ENCODE measurements at places on chromosomes 1 and 21. TPM values are rescaled to one million over a fixed set of nuclear protein-coding genes. Genes with fewer than 3 reads are reported as not detected.

Gene S100A3
- total RNA-seq: 2.3 TPM

DNA sequence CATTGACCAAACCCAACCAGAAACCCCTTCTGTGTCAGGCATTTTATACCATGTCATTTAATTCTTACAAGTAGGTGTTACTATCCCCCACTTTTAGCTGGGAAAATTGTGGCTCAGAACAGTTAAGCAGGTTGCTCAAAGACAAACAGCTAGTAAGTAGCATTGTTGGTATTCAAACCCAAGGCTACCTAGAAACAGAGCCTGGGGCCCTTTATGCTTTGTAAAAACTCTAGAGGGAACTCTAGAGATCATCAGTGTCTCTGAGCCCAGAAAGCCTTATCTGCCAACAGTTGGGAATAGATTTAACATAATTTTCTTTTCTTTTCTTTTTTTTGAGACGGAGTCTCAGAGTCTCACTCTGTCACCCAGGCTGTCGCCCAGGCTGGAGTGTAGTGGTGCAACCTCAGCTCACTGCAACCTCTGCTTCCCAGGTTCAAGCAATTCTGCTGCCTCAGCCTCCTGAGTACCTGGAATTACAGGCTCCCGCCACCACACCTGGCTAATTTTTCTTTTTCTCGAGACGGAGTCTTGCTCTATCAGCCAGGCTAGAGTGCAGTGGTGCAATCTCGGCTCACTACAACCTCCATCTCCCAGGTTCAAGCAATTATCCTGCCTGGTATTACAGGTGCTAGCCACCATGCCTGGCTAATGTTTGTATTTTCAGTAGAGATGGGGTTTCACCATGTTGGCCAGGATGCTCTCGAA is 48.5 kb upstream of the OSBPL9 start:
- no peaks in the 10 kb centered on the region for H3K27me3 ChIP-seq
- H3K4me1 ChIP-seq: peaks cover 8% of the 10 kb centered on the region
- DNase-seq: no peak
- no peak overlapping the region for H3K4me3 ChIP-seq

DNA sequence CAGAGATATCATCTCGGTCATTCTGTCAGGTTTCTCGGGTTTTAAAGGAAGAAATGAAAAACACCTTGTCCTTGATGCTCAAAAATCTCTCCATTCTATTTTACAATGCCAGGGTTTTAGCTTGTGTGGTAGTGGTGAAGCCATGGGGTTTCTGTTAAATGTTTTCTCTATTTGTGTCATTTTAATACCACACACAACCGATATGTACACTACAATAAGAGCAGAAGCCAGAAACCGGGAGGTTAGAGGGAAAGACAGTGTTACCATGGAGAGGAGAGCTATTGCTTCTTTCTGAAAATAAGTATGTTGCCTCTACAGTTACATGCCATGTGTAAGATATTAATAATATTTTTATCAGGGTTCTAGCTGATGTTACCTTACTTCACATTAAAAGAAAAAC is 2.8 kb downstream of the SLC35D1 start:
- H3K27ac ChIP-seq: no peak overlapping the region
- H3K27me3 ChIP-seq: no peaks in the 10 kb centered on the region
- no peak for DNase-seq
- H3K4me3 ChIP-seq: peak overlapping the region; percentile 31
- H3K36me3 ChIP-seq: peaks cover 2% of the 10 kb centered on the region

Gene REN
- total RNA-seq: not detected

- H3K4me3 ChIP-seq: no peak overlapping the region
- H3K4me1 ChIP-seq: no peaks in the 10 kb centered on the region
- no peaks in the 10 kb centered on the region for H3K27me3 ChIP-seq
- DNase-seq: no peak
- no peak overlapping the region for H3K27ac ChIP-seq
These were observed 24.7 kb downstream of the TNFRSF9 start for GRCh38 chr1:7915826-7916500.

- H3K27ac ChIP-seq: no peak overlapping the region
- no peaks in the 10 kb centered on the region for H3K36me3 ChIP-seq
- DNase-seq: no peak
- no peak overlapping the region for H3K4me3 ChIP-seq
- no peaks in the 10 kb centered on the region for H3K27me3 ChIP-seq
These were observed 25.5 kb downstream of the RGS7 start for GRCh38 chr1:241331328-241332036.

Gene NTRK1
- 1.2 TPM for total RNA-seq

Gene TEX50
- total RNA-seq: not detected

- H3K4me1 ChIP-seq: peaks cover 8% of the 10 kb centered on the region
- H3K27ac ChIP-seq: no peak overlapping the region
- no peaks in the 10 kb centered on the region for H3K36me3 ChIP-seq
- no peak for DNase-seq
- no peaks in the 10 kb centered on the region for H3K27me3 ChIP-seq
- H3K4me3 ChIP-seq: no peak overlapping the region
These were observed 121.8 kb downstream of the OSBPL9 start for GRCh38 chr1:51738681-51739080.

DNA sequence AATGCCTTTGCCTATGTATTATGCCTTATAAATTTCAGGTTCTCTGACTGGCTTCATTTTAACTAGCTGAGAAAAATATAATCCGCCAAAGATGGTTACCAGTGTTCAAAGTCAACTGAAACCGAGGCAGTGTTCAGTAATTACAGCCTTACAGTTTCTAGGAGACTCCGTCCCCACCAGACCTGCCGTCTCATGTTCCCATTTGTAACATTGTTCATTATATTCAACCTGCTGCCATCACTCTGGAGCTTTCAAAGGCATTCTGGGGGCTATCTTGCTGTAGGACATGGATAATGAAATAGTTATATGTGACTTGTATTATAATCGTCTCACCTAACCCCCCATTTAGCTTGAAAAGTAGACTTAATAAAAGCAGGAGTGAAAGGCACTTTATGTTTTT is 302.5 kb downstream of the RWDD3 start:
- H3K4me1 ChIP-seq: no peaks in the 10 kb centered on the region
- no peak overlapping the region for H3K4me3 ChIP-seq
- H3K36me3 ChIP-seq: no peaks in the 10 kb centered on the region
- no peak for DNase-seq
- no peak overlapping the region for H3K27ac ChIP-seq

DNA sequence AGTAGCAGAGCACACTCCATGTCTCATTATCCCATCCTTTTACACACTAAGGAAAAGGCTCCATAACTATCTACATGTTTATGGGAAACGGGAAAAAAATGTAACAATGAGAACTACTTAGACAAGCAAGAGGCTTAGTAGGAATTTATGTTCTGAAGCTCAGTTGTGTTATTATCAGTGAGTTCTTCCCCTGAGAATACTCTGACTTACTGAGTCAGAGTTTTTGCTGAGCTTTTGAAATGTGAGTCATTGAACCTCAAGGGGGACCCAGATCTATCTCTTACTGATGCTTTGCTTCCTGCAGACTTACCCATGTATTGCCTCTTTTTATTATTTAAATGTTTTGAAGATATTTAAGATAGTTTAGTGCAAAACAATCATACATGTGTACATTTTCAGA is 20.1 kb downstream of the CFHR5 start:
- H3K36me3 ChIP-seq: no peaks in the 10 kb centered on the region
- H3K4me3 ChIP-seq: no peak overlapping the region
- H3K27ac ChIP-seq: no peak overlapping the region
- no peak for DNase-seq
- H3K4me1 ChIP-seq: no peaks in the 10 kb centered on the region
- no peaks in the 10 kb centered on the region for H3K27me3 ChIP-seq

- H3K36me3 ChIP-seq: peaks cover 1% of the 10 kb centered on the region
- peak overlapping the region; percentile 23 for H3K27ac ChIP-seq
- no peaks in the 10 kb centered on the region for H3K27me3 ChIP-seq
- no peaks in the 10 kb centered on the region for H3K4me1 ChIP-seq
These were observed 23.3 kb downstream of the SLC2A1 start for GRCh38 chr1:42935313-42935895.

DNA sequence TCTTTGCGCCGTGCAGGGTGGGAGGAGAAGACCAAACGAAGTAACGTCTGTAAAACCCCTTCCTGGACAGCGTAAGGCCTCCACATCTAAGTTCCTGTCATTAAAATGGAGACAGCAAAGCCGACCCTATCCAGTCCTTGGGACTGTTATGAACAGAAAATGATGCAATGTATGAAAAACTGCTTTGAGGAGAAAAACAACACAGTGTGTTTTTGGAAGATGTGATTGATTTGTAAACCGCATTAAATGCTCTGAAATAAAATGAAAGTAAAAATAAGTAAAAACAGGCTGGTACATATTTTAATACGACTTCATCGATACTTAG is 827 bp upstream of the URB1 start:
- no peak overlapping the region for H3K4me3 ChIP-seq
- H3K36me3 ChIP-seq: no peaks in the 10 kb centered on the region
- H3K4me1 ChIP-seq: no peaks in the 10 kb centered on the region
- DNase-seq: no peak

GRCh38 chr1:197715806-197716205 is 59.5 kb downstream of the DENND1B start:
- no peak for DNase-seq
- H3K27ac ChIP-seq: no peak overlapping the region
- no peak overlapping the region for H3K4me3 ChIP-seq
- H3K36me3 ChIP-seq: no peaks in the 10 kb centered on the region
- no peaks in the 10 kb centered on the region for H3K27me3 ChIP-seq

Data from aorta (tissue), 5 donors.